ENCODE measurements at places on chromosomes 5 and 9.

GRCh38 chr5:133240425-133241091, 188.7 kb downstream of the HSPA4 start:
- DNase-seq, result peak; percentile 94

- DNase-seq, result peak; percentile 19
These were observed 3.8 kb upstream of the NPDC1 start for GRCh38 chr9:137049544-137050449.

DNA sequence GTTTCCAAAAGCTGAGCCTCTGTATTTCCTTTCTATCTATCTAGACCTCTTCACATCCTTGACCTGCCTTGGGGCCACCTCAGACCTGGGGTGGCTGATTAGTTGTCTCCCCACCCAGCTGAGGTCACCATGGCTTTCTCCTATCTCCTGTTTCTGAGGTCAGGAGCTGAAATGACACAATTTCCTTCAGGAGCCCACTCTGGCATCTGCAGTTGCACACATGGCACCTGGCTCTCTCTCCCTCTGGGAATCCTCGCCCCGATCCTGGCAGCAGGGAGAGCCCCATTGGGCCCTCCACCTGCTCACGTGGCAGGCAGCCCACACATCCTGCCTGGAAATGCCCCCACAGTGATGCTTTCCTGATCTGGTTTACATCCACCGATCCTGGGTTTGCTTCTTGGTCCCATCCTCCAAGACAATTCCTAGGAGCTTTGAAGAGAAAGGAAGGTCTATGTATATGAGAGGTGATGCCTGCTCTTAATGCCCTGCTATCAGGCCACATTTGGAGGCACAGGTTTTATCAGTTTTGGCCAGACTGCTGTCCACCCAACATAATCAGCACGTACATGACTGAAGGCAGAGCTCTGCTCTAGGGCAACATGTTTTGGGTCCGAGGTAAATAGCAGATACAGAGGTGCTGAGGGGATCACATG, 53.7 kb downstream of the MARCHF3 start:
- no peak for DNase-seq

DNA sequence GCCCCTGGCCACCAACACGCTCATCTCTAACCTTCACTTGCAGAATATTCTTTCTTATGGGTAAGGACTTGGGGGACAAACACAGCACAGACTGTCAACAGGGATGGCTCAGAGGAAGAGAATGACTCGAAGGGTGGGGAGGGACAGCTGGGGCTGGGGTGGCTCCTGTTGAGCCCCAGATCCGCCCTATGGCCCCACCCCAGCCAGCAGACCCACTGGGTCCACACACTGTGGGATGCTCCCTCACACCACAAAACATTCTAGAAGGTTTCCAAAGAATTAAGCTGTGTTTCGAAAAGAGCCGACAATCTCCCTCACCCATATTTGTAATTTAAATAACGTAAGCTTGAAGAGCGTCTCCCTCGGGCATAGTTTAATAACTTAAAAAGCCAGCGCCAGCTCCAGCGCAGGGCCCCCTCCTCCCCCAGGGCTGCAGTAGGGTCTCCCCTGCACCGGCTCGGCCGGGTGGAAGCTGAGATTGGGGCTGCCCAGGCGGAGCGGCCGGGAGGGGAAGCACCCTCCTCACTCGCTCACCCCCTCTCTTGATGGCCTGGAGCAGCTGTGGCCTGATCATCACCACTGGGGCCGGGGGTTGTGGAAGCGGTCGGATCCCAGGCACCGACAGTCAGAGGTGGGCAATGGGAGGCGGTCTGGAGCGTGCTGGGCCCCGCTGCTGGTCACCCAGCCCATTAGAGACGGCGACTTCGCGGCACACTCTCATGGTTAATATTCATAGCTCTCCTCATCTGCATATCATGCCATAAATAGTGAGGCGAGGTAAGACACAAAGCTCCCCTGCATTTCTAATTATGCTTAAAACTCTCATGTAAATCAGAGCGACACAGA, 37.6 kb downstream of the NACC2 start:
- no peak for DNase-seq

DNA sequence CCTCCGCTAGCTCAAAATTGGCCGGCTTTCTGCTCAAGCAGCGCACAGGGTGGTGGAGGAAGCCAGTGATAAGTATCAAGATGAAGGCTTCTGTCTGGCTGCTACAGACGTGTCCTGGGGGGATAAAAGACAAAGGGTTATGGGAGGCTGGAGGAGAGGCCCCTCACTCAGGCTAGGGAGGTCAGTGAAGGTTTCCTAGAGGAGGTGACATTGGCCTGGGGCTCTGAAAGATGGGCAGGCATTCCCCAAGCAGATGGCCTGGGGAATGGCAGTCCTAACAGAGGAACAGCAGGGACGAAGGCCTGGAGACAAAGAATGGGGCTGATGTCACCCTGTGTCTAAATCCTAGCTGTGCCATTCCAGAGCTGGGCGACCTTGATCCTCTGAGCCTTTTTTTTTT, 32.3 kb downstream of the OLFML2A start:
- no peak for DNase-seq

GRCh38 chr9:10008101-10008799, 604.6 kb downstream of the PTPRD start:
- peak; percentile 31 for DNase-seq
